ENCODE measurements at places on chromosomes 1 and 21.
A peak's percentile ranks its signal among the peaks of the same experiment; 100 is the strongest.

- DNase-seq, result no peak
Observed at GRCh38 chr1:109482791-109483671, 674 bp upstream of the ATXN7L2 start.

DNA sequence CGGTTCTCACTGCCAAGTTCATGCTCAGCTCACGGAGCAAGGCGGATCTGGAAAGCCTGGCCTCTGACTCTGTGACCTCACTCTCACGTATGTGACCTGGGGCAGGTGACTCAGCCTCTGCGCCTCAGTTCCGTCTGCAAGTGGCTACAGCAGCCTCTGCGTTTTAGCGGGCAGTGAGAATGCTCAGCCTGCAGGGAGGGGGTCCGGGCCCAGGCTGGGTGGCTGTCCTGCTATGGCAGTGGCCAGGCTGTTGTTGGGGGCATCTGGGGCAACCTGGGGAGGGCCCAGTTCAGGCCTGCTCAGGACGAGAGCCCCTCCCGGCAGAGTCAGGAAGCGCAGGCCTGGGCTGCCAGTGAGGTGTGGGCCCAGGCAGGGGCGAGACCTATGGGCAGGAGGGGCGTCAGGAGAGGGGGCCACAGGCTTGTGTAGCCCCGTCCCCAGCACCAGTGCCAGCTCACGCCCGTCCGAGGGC lies 27.9 kb downstream of the ARHGEF16 start:
- DNase-seq, result no peak

DNA sequence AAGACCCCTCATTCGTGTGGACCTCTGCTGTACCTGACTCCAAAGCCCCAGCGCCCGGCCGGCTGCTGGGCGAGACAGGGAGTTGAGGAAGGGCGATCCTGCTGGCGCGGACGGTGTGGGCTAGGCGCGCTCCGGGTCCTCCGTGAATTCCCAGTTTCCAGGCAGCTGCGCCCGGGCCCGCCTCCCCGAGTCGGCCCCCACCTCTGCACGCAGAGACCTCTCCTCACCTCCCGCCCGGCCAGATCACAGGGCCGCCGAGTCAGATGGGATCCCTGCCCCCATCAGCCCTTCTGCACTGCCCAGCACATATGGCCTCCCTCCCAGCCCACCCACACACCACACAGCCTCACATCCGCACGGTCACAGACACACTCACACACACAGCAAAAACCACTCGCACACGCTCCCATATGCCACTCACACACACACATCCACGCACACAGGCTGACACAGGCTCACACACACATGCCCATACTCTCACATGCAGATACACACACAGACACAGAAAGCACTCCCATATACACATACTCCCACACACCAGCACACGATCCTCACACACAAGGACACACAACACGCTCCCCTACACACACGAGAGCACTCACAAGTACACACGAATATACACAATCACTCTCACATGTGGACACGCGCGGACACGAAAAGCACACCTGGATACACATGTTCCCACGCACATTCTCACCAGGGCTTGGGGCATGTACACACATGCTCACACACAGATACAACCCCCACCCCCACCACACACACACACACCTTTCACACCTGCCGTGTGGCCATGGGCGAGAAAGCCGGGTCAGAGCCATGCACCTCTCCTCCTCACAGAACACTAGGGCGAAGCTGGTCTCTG lies 7.2 kb upstream of the GUCA2B start:
- no peak for DNase-seq

GRCh38 chr1:68230484-68230802 lies 1.9 kb downstream of the WLS start:
- no peak for DNase-seq

- no peak for DNase-seq
Observed at GRCh38 chr1:40092706-40093639, 4.1 kb downstream of the PPT1 start.

GRCh38 chr1:151537112-151537511 lies 3.0 kb upstream of the TUFT1 start:
- DNase-seq, result no peak

DNA sequence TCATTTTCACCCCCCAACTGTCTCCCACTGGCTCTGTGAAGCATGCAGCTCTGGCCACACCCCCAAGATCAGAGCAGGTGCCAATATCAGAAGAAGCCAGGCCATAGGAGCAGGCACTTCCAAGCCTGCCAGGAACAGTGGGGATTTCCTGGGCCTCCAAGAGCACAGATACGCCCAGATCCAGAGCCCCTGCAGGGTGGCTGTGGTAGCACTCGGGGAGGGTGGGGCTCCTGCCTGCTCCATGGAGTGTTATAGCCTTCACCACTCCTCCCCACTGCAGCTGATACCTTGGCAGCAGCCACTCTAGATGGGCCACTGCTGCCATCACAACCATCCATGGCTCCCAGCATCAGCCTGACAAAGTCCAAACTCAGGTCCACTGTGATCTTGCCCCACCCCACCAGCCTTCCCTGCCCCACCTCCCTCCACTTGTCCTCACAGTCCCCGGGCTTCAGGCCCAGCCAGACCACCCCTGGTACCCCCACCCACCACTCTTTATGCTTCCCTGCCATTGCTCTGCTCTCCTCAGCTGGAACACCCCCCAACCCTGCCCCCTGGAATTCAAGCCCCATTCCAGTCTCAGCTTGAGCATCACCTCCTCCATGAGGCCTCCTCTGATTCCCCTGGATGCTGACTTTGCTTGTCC lies 448.3 kb downstream of the MATN1 start:
- no peak for DNase-seq

GRCh38 chr1:92201973-92202372 lies 15.7 kb upstream of the C1orf146 start:
- DNase-seq, result no peak

DNA sequence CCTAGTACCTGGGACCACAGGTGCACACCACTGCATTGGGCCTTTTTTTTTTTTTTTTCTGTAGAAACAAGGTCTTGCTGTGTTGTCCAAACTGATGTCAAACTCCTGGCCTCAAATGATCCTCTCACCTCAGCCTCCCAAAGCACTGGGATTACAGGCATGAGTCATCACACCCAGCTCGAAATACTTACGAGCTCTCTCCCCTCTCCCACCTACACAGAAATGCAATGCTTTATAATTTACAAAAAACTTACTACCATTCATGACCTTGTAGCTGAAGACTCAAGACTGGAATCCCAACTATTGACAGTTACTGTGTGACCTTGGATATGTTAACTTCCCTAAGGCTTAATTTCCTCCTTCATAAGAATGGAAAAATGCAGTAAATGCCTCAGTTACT lies 18.7 kb downstream of the FOXJ3 start:
- DNase-seq, result no peak

DNA sequence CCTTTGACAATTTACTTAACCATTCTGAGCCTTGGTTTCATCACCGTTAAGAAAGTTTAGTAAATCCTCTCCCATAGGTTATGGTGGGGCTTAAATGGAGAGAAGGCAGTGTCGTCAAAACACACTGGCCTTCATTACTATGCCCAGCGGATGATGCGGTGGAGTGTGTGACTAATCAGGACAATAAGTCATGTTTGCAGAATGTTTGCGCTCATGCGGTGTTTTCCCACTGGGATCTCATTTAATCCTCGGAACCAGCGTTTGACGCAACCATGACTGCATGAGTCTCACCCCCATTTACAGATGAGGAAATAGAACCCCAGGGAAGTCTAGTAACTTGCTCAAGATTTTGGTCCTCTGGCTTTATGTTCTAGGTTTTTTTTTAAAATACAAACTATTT lies 17.5 kb downstream of the SLC26A9 start:
- no peak for DNase-seq

- no peak for DNase-seq
Observed at GRCh38 chr1:64956733-64957441, 9.5 kb downstream of the JAK1 start.

DNA sequence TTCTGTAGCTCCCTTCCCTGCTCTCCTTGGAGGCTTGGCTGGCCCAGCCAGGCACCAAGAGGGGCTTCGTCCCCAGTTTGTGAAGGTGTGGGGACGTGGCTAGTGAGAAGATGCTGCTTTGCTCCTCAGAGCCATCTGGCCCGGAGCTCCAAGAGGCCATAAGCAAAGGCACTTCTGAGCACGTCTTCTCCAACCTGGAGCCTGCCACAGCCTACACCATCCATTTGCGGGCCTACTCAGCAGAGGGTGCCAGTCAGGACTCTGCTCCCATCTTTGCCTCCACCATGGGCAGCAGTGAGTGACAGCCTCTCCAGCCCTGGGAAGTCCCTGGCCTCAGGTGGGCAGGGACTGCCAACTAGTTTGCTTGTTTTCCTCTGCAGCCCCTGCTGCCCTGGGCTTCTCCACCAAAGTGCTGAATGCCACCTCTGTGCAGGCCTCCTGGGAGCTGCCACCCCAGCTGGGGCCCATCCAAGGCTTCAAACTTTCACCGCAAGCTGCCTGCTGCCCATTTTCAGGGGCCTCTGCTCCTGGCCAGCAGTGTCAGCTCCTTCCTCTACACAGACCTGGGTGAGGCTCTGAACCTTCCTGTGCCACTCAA lies 25.9 kb downstream of the SLC27A3 start:
- no peak for DNase-seq

DNA sequence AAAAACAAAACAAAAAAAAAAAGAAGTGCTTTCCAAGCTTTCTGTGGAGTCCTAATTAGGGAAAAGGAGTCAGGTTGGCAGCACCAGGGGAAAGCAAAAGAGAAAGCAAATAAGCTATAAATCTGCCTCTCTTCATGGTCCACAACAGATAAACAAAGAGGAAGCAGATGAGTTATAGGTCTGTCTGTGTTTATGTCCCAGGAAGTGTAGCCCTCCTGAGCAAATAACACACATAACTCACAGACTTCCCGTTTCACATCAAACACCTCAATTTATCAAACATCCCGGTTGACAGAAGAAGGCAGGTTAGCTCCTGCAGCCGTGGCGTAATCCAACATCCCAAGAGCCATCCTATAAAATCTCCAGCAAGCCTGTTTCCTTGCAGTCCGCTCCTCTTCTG lies 5.6 kb upstream of the SLC2A5 start:
- no peak for DNase-seq

DNA sequence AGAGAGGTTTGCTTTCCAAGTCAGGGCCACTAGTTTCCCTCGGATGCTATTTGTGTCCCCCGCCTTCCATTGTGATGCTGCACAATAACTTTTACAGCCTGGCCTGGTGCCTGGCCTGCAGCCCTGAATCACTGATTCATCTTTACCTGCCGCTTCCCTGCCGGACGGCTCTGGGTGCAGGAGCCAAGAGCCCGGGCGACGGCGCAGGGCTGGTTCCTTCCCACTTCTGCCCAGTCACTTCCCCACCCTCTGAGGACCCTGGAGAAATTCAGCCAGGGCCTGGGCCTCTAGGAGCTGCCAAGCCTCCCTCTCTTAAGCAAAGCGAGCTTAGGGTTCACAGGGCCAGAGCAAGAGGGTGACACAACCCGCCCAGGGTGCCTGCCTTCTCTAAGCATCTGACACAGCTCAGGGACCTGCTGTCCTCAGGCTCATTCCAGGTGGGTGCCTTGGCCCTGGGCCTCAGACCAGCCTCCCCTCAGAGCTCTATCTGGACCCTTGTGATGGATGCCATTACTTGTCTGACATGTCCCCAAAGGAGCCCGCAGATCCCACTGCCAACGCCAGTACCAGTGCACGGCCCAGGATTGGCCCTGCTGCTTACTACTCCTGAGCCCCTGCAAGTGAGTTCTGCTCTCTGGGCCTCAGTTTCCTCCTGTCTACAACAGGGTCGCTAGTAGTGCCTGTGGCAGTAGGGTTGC lies 381.0 kb upstream of the VAMP3 start:
- no peak for DNase-seq

- DNase-seq, result no peak
Observed at GRCh38 chr1:32960819-32961355, 3.7 kb downstream of the RNF19B start.

DNA sequence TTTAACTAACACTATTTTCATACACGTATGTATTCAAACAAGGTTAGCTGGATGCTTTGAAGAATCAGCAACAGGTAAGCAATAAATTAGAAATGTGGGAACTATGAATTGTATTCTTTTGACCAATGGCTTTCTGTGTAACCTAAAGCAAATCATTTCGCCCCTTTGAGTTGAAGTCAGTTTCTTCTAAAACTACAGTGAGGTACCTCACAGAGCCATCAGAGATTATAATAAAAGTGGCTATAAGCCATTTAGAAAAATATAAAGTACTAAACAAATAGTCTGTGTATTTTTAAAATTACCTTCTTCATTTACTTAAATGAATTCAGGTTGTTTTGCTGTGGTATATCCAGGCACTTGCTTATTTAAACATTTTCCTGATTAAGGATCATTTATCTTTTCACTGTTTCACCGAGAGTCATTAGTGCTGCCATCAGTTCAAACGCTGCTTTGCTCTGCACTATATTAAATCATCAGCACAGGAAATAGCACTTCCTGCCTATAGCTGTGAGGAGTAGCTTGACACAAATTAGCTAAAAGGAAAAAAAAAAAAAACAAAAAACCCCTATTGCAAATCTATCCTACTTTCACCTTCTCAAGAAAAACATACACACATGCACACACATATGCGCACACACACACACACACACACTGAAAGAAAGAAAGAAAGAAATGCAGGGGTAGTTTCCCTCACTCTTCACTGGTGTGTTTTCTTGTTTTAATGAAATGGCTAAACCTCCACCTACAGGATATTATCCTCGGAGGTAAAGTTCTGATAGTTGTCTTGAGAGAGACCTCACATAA lies 39.8 kb upstream of the C1orf105 start:
- DNase-seq, result peak; percentile 40

DNA sequence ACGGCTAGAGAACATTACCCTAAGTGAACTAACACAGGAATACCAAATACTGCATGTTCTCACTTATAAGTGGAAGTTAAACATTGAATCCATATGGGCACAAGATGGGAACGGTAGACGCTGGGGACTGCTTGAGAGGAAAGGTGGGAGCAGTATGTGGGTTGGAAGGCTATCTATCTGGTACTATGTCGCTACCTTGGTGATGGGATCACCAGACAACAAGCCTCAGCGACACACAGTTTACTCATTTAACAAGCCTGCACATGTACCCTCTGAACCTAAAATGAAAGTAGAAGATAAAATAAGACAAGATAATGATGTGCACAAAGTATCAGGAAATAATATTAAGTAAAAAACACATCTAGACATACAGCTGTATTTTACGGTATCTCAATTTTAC lies 819 bp downstream of the PYHIN1 start:
- no peak for DNase-seq

DNA sequence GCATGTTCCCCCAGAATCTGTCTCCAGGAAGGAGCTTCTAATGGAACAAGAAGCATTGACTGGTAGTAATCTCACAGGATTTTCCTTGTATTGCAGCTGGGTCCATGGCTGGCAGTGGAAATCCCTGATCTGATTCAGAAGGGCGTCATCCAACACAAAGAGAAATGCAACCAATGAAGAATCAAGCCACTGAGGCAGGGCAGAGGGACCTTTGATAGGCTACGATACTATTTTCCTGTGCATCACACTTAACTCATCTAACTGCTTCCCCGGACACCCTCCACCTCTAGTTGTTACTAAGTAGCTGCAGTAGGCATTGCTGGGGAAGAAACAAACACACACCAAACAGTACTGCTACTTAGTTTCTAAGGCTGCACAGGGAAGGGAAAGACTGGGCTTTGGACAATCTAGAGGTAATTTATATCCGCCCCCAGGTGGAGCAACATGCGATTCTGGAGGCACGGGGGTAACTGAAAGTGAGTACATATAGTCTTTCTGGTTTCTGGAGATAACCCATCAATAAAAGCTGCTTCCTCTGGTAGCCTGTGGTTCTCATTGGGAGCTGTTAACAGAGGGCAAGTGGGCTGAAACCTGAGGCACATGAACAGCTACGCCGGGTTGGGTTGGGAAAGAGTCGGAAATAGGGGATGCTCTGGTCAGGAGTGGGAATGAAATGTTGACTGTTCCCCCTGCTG lies 837 bp upstream of the USP21 start:
- DNase-seq, result no peak

GRCh38 chr1:225517697-225518096 lies 89.9 kb upstream of the LBR start:
- no peak for DNase-seq

- no peak for DNase-seq
Observed at GRCh38 chr1:12592496-12592895, 25.5 kb downstream of the DHRS3 start.

Measured in activated CD4-positive, alpha-beta T cell treated with anti-CD3 and anti-CD28 coated beads, Interleukin-2, amount 50 U/mL, for 24 hours (primary cell).